ENCODE measurements at places on chromosomes 5 and 9. TPM values are rescaled to one million over a fixed set of nuclear protein-coding genes. Genes with fewer than 3 reads are reported as not detected.

DNA sequence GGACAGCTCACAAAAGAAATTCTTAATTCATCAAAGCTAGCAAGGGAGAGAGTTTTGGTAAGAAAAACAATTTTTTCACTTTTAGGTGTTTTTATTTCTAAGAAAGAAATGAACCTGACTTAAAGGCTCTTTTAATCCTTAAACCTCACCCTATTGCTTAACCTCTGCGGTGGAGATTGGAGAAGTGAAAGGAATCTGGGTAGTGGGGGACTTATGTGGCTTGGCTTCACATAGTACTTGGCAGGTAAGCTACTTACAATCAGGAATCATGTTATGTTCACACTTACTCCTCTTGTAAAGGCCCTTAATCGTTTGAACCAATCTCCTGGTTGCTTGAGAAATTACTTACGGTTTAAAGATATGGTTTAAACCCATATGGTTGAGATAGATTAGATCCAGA is 104.8 kb downstream of the ISOC1 start:
- DNase-seq, result no peak

DNA sequence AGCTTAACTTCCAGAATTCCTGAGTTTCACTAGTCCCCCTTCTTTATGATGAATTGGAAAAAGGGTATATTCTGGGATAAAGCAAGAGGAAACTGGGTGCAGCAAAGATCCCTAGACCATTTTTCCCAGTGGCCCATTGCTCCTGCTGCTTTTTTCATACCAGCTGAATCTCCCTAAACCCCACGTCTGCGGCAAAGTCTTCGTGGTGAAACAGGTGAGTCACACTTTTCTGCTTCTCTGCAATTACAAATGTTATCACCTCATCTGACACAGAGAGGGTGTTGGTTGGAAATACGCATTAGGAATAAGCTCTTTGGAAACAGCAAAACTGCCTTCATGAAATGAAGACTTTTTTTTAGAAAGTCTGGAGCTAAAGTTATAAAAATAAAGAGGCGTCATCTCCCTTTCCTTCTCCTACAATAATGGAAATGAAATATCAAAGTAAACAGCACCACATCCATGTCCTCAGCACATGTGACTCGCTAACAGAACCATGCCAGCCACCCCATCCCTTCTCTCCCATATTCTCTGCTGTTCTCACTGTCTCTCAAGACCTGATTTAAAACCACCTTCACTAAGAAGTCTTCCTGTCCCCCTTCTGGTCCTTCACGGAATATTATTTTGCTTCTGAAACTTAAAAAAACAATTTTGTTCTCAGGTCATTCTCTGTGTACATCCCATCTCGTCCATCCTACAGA is 39.5 kb upstream of the GLRX start:
- DNase-seq, result peak; percentile 87

GRCh38 chr5:62450259-62450658 is 37.7 kb downstream of the IPO11 start:
- no peak for DNase-seq

- peak; percentile 81 for DNase-seq
These were observed 112.9 kb upstream of the LMX1B start for GRCh38 chr9:126500600-126501382.

- no peak for DNase-seq
These were observed 10.4 kb downstream of the NFIB start for GRCh38 chr9:14303521-14303920.

DNA sequence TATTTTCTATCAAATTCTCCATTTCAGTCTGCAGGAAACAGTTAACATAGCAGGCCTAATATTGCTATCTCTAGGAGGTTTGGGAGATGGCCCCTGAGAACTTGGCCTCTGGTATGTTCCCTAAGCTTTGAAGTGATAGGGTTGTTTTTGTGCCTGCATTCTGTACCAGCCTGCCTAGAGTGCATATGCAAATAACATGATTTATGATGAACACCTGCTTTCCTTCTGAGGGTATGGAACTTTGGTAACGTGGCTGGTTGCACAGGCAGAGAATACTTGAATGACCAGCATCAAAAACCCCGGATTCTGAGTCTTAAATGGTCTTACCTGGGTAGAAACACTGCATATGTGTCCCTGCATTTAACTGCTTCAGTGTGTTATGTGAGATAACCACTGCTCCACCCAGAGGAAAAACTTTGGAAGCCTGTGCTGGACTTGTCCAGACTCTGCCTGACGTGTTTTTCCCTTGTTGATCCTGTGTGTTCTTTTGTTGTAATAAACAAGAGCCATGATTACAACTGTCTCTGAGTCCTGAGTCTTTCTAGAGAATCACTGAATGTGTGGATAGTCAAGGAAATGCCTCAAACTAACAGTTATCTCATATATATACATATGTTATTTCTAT is 111.3 kb upstream of the ABCA1 start:
- DNase-seq, result no peak

DNA sequence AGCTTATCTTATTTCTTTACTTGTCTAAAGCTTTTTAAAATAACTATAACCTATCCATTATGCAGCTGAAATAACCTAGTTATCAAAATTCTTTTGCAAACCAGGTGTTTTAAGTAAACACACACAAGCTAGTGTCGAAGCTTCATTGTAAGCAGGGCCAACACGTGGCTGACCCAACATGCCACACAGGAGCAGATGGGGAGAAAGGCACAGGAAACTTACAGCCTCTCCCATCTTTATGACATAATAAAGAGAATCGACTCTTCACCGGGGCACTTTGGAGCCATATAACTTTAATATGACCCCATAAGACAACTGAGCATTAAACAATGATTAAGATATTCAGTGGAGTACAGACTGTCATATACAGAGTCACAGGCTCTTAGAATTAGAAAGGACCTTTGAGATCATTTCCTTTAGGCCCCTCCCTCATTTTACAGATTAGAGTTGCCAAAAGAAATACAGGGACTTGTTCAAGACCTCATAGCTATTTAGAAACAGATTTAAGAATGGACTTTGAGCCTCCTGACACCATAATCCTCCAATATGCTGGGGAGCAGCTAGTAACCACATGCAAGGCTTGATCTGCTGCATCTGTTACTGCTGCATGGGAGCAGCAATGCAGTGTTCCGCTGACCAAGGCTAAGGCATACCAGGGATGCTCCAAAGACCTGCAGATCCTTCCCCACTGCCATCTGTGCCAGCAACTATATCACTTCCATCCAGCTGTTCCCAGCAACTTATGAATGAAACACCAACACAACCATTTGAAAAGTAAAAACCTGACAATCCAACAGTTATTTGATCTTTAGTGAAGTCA is 75.4 kb downstream of the RASEF start:
- no peak for DNase-seq

DNA sequence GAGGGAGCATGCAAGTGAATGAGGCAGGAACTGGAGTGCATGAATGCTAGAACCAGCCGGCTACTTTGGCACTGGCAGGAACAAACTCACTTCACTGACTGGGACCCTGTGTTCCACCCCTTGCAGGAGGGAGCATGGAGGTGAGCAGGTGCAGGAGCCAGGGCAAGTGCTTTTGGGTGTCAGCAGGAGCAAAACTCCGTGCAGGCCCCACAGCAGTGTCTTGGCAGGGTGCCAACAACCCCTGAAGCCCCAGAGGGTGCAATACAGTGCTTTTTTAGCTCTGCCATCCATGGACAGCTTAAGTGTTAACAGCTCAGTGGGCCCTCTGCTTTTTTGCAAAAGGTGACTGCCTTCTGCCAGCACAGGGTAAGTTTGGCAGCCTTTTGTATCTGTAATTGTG is 245.8 kb upstream of the PCSK5 start:
- no peak for DNase-seq

DNA sequence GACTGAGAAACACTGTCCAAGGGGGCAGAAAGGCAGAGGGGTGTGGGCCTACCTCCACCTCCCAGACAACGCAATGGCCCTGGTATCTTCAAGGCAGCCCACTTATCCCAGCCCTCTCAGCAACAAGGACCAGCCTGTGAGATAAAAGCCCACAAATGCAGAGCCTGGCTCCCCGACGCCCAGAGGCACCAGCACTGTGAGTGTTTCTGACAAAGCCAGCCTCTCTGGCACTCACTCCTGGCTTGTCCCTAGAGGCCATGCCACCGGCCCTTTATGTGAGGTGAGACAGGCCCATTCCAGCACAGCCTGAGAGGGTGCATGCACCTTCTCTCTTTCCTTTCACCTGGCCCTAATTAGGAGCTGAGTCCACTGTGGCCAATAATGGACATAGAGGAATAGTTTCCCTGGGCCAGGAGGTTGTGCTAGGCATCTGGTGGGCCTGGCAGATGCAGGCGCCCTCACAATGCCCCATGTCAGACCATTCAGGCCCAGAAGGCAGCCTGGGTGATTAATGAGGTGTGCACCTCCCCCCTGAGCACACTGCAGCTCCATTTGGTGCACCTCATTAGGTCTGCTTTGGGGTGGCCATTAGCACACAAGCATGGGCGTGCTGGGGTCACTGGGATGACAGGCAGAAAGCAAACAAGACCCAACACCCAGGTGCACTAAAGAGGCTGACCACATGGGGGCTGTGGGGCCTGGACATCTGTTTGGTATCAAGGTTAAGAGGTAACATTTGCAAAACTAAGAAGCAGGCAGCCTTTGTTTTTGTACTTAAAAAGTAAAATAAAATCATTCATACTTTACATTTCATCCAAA is 176.0 kb downstream of the MED10 start:
- no peak for DNase-seq

GRCh38 chr9:91765296-91765695 is 184.7 kb downstream of the ROR2 start:
- no peak for DNase-seq

DNA sequence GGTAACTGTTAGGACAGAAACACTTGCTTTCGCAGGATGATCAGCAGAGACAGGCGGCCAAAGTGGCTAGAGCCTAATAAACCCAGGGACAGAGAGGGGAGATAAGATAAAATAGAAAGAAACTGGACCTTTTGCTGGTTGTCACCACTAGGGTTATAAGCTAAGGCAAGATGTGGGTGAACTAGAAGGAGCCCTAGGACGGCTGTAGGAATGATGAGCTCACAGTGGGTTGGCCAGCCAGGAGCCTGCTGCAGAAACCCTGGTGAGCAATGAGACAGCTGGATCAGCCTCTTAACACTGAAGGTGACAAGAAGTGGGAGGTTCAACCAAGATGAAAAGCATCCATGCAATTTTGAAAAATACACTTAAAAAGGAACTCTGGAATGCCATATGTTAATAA is 13.5 kb downstream of the CTNND2 start:
- no peak for DNase-seq

DNA sequence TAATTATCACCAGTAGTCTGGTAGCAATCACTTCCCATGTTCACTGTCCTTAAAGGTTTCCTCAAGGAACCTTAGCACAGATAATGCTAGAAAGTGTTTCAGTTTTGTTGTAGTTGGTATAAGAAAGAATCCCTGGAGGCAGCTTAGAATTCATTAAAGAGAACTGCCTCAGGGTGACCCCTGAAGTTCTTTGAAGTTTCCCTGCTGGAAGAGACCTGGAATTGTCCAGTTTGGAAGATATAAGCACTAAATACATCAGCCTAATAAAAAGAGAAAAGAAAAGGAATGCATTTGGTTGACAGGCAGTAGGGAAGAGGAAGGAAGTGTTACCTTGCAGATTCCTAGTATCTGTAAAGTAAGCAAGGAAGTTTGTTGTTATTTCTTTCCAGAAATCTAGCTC is 999.6 kb upstream of the DMAC1 start:
- no peak for DNase-seq

DNA sequence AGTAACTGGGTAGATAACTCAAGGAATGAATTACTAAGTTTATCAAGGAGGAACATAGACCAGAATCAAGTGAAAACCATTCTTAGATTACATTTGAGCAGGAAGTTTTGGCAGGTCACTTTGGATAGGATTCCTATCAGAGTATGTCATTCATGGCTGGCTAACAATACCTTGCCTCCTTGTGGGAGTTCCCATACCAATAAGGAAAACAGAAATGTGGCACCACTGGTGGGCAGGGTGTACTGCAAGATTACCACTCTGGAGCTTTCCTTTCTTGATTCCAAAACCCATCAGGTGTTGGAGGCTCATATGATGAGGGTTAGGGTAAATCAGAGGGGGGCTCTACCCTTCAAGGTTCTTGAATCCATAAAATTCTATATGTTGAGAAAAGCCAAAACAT is 18.6 kb upstream of the SPATA31D1 start:
- DNase-seq, result peak; percentile 33

GRCh38 chr5:1058083-1058945 is 49.7 kb downstream of the NKD2 start:
- no peak for DNase-seq

DNA sequence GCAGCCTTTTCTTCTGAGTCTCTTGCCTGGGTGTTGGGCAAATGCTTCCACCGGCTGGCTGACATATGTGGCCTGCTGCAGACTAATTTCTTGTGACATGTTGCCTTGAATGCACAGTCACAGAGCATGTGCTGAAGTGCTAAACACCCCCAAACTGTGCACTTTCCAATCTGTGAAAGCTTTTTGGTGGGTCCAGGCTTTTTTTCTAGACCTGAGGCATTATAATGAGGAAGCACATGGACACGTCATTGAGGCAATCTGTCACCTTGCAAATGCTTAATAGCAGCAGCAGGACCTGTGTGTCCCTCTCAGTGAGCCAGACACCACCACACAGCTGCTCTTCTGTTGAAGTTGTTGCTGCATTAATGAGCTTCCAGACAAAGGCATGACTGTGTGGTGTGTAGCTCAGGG is 274.7 kb downstream of the ELAVL2 start:
- DNase-seq, result no peak

DNA sequence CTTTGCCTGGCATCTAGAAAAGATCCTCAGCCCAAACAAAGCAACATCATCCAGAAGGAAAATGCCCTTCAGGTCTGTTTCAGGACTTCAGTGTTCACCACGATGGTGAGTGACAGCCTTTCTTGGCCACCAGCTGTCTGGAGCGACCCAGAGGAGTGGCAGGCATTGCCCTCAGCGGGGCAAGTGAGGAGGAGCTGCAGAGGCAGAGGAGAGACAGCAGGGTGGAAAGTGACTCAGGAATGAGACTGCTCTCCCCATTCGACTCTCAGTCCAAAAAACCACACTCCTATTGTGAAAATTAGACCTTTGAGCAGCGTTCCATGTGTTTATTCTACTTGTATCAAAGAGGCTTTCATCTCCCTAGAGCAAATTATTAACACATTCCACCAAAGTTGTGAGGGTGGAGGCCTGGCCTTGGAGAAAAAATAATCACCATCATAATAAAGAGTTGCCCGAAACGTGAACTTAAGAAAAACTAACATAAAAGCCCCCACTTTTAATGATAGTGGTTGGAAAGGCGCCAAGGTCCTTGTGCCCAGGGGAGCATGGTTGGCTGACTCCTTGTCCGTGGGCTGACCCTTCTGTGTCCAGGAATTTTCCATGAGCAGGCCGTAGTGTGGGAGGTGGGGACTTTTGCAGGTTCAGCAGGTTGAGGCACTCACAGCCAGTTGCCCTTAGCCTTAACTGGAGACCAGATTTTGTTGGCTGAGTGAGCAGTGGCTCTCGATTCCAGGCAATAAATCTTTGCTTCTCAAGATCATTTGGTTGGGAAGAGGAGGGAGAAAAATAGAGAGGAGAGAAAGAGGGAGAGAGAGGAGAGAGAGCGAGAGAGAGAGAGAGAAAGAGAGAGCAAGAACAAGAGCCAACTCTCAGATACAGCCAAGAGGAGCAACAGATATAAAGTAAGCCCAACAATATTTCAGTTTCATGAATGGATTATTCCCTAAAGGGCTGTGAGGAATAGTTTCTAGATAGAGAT is 125.9 kb upstream of the ANKRD55 start:
- peak; percentile 46 for DNase-seq

Gene ABO
- not detected for total RNA-seq

Gene CTSV
- not detected for total RNA-seq

Gene ARSI
- 4.2 TPM for total RNA-seq

Gene CEL
- total RNA-seq, result 0.22 TPM

Gene GKAP1
- not detected for total RNA-seq

Gene TAF11L10
- not detected for total RNA-seq

Gene TAS2R1
- total RNA-seq, result not detected

Gene SPINK1
- not detected for total RNA-seq

Gene ORM1
- not detected for total RNA-seq

Gene HRH2
- total RNA-seq, result not detected

All from GM23248 (cell line).